ENCODE measurements at places on chromosomes 12 and 14. TPM values are rescaled to one million over a fixed set of nuclear protein-coding genes. Genes with fewer than 3 reads are reported as not detected.

GRCh38 chr12:38384816-38385378 is 68.3 kb downstream of the ALG10B start:
- DNase-seq, result no peak

GRCh38 chr12:94676922-94677321 is 26.6 kb upstream of the TMCC3 start:
- no peak for DNase-seq

CMA1 gene
- not detected for total RNA-seq

DNA sequence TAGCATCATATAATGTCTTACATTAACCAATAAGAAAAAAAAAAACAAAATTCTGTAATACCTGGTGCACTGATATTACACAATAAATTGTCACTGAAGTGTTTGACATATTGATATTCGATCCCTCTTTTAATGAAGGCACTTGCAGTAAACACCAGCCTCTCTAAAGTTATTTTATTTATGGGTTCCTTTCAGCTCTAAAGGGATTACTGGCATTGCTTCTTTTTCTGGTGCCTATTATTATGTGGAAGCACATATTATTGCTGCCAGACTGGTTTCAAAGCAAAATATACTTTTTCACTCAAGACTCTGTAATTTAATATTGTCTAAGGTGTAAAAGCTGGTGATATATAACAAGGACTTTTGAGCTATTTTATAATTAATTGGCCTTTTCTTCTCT is 1090.5 kb downstream of the TRHDE start:
- DNase-seq, result no peak

ASCL1 gene
- total RNA-seq, result 21.4 TPM

DNA sequence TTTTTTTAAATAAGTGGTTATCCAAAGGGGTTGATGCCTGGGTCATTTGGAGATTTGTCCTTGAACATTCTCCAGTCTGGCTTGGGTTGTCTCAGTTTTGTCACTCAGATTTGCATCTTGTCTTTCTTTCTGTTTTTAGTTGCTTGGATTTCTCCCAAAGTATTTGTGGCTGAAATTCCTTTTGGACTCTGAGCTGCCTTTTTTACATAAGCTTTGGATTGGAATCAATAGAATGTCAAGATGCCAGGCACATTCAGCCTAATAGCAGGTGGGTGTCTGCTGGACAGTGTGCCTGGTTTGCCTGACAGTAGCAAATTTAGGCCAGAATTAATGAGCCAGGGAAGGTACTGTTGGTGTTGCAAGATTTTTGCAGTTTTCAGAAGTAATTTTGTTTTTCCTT is 50.0 kb downstream of the FLRT2 start:
- DNase-seq, result no peak

DNA sequence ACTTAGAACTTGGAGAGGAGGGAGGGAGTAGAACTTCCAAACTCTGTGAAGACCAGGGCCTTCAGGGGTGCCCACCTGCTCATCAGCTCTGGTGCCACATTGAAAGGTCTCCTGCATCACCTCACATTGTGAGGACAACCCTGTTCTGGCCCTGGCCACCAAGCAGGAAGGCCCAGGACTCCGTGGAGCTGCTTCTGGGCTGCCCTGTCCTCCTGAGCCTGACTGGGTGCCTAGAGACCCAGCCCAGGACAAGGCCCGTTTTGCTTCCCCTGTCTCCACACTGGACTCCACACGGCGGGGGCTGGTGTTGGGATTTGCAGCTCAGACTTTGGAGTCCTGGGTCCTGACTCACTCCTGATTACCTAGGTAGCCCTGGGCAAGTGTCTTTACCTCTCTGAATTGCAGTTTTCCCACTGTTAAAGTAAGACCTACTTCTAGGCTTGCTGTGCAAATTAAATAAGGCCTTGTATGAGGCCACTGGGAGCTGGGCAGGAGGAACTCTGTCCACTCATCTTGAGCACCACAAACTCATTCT is 12.5 kb upstream of the KRT82 start:
- DNase-seq, result no peak

Data from GM12878 (cell line).